Glomerular endothelial cell (primary cell): ENCODE measurements at places on chromosomes 6 and 20.

GRCh38 chr20:23223908-23224580 lies 126.5 kb upstream of the NXT1 start:
- DNase-seq: no peak

DNA sequence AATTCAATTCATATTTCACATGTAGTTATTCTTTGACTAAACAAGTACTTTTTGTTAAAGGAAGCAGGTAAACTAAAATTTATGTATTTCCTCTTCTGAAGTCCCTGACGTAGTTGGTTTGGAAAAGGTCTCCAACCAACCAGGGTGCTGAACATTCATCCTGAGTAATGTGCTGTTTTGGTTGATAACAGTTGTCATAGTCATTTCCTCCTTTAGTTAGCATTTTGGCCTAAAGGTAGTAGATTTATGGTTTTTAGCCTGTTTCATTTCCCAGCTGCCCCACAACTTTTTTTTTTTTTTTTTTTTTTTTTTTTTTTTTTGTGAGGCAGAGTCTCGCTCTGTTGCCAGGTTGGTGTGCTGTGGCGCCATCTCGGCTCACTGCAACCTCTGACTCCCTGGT lies 382.8 kb upstream of the FLRT3 start:
- peak; percentile 5 for DNase-seq

GRCh38 chr6:139402876-139403386 lies 28.5 kb upstream of the CITED2 start:
- peak; percentile 87 for DNase-seq

- no peak for DNase-seq
These were observed 653.5 kb upstream of the PTCHD4 start for GRCh38 chr6:48764286-48765044.

DNA sequence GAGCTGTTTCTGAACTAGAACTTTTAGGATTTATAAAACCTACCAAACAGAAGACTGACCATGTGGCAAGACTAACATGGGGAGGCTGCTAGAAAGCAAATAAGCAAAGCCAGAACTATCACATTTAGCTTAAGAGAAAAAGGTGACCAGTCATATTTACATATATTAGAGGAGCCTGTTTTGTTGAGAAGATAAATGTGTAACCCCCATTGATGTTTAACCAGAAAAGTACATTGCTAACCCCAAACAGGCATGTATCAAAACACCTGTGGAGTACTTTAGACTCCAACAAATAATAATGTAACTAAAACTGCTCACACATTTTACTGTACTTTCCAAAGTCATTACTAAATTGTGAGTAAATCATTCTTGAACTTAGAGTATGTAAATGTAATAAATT lies 35.0 kb downstream of the AKIRIN2 start:
- no peak for DNase-seq

GRCh38 chr20:20603339-20603990 lies 109.0 kb downstream of the RALGAPA2 start:
- DNase-seq: no peak

GRCh38 chr6:145277358-145278086 lies 457.8 kb downstream of the EPM2A start:
- DNase-seq: no peak

DNA sequence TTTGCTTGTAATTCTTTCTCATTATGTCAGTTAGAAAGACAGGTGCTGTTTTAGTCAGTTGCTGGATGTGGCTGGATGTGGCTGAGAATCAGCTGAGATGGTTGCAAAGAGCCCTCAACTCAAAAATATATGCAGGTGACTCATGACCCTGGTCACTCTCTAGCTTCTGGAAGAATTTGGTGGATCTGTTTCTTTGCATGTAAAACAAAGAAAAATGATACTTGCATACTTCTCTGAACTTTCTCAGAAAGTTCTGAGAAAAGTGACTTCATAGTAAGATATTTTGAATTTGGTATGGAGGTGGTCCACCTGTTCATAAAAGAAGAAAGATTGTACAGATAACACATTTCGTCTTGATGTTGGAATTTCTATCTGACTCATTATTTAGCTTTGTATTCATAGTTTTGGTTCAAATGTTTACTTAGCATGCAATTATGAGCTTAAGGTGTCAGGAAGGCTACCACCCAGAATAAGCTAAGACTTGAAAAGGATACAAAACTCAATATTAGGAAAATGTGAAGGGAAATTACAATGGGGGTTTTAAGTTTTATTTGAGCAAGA lies 163.2 kb upstream of the OLIG3 start:
- no peak for DNase-seq

DNA sequence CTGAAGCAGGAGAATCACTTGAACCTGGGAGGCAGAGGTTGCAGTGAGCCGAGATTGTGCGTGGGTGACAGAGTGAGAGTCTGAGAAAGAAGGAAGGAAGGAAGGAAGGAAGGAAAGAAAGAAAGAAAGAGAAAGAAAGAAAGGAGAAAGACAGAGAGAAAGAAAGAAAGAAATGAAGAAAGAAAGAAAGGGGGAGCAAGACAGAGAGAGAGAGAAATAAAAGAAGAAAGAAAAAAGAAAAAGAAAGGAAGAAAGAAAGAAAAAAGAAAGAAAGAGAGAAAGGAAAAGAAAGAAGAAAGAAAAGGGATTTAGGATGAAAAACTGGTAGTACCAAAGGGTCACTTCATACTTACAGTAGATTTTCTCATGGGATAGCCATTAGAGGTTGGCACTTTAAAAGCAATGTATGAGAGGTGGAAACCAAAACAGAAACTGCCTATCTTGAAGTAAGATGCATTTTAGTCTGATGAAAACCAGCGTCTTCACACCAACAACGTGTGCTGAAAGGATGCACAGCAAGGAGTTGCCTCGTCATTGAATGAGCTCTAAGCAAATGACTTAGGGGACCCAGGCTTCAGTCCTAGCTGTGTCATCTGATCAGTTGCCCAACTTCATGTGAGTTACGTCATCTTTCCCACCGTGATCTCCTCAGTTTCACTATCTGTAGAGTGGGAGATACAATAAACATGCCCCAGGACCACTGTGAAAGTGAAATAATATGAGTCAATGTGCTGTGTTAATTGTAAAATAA lies 133.9 kb upstream of the NEDD9 start:
- no peak for DNase-seq

- DNase-seq: no peak
These were observed 64.5 kb downstream of the THBS2 start for GRCh38 chr6:169189182-169189581.

GRCh38 chr6:18016698-18017097 lies 29.3 kb upstream of the KIF13A start:
- no peak for DNase-seq

- no peak for DNase-seq
These were observed 16.4 kb upstream of the BMP7 start for GRCh38 chr20:57282670-57283361.

DNA sequence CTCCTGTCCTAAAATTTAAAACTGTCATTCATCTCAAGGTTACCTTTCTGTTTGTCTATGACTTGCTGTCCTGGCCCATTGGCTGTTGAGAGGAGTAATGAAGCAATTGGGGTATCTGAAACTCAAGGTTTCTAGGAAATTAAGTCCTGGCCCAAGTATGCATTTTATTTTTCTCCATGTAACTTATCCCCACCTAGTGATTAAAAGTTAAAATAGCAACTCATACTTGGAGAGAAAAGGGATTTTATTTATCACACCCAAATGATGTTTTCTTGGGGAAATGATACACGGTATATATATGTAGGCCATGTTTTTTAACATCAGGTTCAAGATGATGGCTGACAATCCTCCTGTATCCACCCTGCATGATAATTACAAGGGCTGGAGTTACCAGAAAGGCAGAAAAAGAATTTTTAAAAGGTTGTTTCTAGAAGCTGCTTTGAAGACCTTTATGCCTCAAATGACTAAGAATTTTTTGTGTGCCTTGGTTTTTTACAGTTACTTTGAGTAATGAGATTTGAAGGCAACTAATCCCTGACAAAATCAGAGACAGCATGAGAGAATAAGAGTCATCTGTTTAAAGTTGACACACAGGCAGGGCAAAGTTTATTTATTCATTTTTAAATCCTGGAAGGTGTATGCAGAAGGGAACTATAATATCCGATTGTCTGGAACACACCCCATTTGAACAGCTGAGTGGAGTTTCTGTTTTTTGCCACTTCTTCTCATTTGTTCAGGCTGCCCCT lies 28.9 kb upstream of the C6orf58 start:
- DNase-seq: no peak

DNA sequence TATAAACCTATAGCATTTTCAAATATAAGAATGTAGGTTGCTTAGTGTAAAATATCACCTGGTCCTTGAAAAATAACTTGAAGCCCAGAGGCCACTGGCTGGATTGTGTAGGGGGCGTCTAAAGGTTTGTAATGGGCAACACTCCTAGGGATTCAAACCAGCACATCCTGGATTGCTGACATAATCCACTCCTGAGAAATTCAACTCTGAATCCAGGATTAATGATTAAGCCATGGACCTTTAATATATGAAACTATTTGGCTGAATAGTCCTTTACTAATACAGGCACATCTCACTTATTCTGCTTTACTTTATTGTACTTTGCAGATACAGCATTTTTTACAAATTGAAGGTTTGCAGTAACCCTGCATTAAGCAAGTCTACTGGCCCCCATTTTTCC lies 160.8 kb downstream of the UBE3D start:
- no peak for DNase-seq

GRCh38 chr20:32651537-32651936 lies 22.2 kb downstream of the C20orf203 start:
- no peak for DNase-seq

- no peak for DNase-seq
These were observed at the start of gene NPEPL1 for GRCh38 chr20:58692579-58693225. Gene NPEPL1 (plus strand): TSS chr20:58692800. CDS start chr20:58692901, 101 bp downstream.

GRCh38 chr6:41062056-41062455 lies 9.1 kb downstream of the APOBEC2 start:
- no peak for DNase-seq

DNA sequence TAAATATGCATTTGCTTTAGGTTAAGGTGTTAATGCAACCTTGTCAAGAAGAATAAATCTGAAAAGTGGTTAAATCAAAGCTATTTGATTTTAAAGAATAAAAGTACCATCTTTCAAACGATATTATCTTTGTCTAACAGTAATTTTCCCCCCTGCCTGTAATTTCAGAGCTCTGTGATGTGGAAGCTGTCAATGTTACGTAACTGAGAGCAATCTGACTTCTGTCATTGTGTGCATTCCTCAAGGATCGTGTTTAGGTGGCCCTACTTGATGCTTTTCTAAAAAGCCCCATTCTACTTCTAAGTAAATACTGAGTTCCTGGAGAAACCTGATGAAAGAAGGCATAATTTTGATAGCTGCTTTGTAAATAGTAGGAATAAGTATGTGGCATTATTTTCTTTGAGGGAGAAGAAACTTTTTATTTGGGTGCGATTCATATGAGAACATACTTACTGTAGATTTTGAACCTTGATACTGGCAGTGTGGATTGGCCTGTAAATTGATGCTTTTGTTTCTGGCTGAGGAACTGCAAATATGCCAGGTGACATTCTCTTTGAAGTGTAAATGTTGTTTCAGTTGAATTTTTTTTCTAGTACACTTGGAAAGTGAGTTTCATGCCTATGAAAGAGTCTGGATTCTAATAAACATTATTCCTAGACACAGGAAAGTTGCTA lies 529.6 kb upstream of the FLRT3 start:
- DNase-seq: no peak

DNA sequence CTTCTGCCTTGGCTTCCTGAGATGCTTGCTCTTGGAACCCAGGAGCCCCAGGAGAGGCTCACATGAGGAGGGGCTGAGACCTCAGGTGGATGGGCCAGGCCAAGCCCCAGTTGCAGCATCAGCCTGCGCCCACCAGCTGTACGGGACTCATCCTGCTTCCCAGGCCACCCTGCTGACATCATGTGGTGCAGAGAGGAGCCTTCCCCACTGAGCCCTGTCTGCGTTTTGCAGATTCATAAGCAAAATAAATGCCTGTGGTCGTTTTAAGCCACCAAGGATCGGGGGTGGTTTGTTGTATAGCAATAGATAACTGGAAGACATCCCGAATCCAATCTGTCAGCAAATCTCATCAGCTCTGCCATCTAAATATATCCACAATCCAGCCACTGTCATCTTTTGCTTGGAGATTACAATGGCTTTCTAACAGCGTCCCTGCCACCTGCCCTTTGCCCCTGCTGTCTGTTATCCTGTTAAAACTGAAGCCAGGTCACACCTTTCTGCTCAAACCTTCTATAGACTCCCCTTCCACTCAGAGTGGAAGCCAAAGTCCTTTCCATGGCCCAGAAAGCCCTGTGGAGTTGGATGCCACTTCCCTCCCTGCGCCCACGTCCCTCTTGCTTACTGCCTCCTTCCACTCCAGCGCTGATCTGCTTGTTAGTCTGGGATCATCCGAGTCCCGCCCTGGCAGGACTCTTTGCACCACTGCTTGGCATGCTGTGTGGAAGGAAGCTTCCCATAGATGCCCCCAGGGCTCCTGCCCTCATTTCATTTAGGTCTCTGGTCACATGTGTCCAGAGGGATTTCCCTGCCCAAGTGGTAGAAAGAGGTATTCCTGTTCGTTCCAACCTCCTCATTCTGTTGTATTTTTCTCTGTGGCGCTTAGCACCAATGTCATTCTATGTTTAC lies 24.0 kb upstream of the MLN start:
- DNase-seq: no peak

GRCh38 chr6:20213271-20213798 lies 1.1 kb upstream of the MBOAT1 start:
- DNase-seq: no peak

DNA sequence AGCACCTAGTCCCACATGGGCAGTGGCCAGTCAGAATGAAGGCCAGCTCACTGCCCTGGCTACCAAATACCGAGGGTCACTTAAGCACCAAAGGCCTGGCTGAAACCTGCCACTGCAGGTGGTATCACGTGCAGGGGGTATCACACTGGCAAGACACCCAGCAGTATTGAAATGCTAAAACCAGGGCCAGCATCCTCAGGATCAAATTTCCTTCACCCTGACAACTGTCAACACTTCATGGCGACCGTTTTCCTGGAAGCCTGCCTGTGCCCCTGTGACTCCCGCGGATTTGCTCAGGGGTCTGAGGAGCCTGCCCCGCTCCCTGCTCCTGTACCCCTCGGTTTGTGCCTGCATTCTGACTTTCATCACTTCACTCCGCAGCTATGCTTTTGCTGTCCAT lies 151.1 kb downstream of the TTLL2 start:
- DNase-seq: no peak

DNA sequence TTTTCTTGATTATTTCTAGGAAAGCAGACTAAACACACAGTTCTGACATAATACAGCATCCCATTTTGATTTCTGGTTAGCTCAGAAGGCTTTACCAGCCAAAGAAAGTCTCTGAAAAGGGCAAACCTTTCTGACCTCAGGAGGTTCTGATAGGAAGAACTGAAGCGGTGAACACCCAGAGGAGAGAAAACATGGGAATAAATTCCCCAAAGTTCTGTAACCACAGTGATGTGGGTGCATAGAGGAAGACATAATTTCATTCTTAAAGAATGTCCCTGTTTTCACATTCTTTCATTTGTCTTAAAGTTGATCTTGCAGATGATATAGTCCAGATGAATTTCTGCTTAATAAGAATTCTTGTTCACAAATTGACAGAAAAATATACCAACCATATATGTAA lies 60.3 kb downstream of the RSPO3 start:
- DNase-seq: no peak

DNA sequence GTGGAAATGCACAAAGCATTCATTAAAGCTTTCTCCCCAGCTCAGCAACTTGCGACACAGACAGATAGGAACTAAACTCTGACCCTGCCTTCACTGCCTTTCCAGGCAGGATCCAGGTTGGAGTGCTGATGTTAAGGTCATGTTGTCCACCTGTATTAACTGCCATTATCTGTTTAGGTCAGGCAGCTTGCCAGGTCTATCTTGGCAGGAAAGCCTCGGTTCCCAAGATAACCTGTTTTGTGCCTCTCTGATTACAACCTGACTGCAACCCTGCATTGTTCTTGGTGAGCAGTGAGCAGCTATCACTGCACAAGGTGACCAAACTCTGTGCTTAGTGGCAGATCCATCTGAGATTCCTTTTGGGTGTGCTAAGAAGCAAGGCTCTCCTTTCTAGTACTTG lies 23.2 kb upstream of the ELOVL2 start:
- DNase-seq: no peak
